Urinary bladder (tissue), 4 donors: ENCODE measurements at places on chromosomes 12 and 14.

- no peak for DNase-seq
Observed at GRCh38 chr14:55136885-55137786, 8.1 kb downstream of the LGALS3 start.

- no peak for DNase-seq
Observed at GRCh38 chr14:52011523-52011922, 22.2 kb downstream of the RTRAF start.

DNA sequence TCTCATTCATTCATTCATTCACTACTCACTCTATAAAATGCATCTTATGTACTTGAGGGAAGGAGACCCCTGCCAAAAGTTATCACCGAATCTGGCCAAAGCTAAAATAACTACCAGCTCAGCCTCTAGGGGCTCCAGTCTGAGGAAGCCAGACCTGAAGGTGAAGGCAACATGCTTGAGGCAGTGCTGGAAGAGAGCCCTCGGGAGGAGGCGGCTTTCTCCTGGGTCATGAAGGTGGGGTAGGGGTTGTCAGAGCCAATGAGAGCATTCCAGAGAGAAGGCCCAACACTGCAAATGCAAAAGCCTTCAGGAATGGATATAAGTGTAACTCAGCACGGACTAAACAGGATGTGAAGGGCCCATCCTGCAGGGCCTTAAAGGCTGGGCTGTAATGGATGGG, 62.4 kb downstream of the GSC start:
- DNase-seq = no peak

DNA sequence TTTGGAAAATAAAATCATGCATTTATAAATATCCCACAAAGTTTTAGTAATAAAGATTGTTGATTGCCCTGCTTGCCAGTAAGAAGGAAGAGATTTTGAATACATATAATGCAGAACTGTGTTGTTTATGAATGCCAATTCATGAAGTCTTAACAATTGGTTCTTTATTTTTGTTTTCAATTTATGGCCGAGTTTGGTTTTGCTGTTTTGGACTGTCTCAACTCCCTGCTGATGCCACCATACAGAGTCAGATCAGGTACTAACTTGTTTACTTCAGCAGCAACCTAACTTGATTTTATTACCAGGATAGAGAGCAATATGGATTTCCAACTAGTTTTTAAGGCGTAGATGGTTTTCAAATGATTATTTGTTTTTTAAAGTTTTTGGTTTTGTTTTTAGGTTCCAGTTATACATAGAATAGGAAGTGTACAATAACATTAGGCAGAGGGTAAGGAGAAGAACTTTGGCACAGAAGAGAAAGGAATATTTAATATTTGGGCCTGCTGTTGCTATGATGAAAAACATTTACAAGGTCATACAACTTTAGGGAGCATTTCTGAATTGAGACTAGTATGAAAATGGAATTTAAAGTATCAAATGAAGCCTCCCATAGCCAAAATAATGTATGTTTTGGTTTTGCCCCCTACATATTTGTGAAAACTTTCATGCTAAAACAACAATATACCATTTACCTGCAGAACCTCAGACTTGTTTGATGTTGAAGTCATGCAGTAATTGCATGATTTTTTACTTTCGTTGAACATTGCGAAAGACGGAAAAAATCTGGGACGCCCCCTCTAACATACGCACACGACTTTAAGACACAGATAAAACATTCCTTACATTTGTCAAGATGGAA, 904 bp upstream of the FAM177A1 start:
- DNase-seq = no peak

- no peak for DNase-seq
Observed at GRCh38 chr12:83619973-83620372, 933.3 kb downstream of the TMTC2 start.

DNA sequence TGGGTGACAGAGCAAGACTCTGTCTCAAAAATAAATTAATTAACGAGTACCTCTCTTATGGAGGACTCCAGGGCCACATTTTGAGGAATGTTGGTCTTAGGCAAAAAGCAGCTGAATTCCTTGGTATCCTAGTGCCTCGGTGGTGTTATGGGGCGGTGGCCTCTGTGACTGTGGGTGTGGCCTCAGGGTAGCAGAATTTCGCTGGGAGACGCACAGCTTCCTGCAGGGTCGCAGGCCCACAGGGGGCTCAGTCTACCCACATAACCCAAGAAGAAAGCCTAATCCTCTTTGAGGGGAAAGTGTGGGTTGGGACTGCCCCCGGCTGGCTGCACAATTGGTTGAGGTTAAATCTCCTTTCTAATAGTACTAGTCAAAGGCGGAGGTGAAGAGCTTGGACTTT, 11.2 kb upstream of the SERPINA4 start:
- DNase-seq = no peak

GRCh38 chr12:6840330-6840729, 395 bp upstream of the GNB3 start:
- DNase-seq = no peak

DNA sequence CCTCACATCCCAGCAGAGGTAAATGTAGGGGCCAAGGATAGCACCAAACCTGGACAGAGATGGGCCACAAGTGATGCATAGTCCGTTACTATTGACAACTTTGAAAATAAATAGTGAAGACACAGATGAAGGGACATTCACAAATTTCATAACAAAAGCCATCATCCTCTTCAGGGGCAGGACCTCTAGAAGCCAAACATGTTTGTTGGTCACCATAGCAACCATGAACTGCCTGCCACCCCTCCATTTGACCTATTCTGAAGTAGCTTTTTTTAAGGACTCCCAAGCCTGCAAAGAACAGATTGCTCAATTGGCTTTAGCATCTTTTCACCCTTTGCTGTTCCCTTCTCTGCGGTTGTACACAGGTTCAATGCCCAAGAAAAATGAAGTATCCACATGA, 35.7 kb upstream of the MDM1 start:
- DNase-seq = no peak

- no peak for DNase-seq
Observed at GRCh38 chr14:105147671-105148603, 20.6 kb downstream of the JAG2 start.

DNA sequence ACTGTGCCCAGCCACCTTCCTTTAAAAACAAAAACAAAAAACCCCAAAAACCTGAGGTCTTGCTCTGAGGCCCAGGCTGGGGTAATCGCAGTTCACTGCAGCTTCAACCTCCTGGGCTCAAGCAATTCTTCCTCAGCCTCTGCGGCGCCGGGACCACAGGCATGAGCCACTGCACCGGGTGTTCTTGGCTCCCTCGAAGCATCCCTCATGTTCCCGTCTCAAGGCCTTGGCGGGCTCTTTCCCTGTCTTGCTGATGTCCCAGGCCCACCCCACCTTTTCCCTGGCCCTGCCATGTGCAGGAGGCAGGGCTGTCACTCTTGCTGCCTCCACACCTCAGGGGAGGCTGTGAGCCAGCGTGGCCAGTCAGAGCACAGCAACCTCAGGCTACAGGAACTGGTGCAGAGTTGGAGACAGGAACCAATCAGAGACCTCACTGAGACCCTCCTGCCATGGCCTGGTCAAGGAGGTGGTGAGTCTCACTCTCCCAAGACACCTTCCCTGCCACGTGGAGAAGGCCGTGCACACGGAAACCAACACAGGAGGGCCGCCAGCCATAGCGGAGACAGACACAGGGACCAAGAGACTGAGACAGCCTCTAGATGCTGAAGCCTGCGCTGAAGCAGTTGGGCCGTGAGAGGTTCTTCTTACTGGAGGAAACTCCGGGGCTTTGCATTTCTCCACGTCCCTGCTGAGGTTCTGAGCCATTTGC, 6.0 kb upstream of the AMN start:
- no peak for DNase-seq

GRCh38 chr12:25438638-25439037, 114.4 kb downstream of the LMNTD1 start:
- DNase-seq = no peak
